ENCODE measurements at places on chromosomes 2 and 18. TPM values are rescaled to one million over a fixed set of nuclear protein-coding genes. Genes with fewer than 3 reads are reported as not detected.

WNT10A gene
- 9.2 TPM for total RNA-seq

FEV gene
- not detected for total RNA-seq

PCARE gene
- total RNA-seq = not detected

TMEM169 gene
- total RNA-seq = 0.74 TPM

TUBA4B gene
- not detected for total RNA-seq

PROKR1 gene
- total RNA-seq = not detected

MARCHF4 gene
- total RNA-seq = 1.3 TPM

KIF1A gene
- 132 TPM for total RNA-seq

KLF7 gene
- total RNA-seq = 17.1 TPM
